Peyer's patch (tissue), 4 donors: ENCODE measurements at places on chromosomes 1 and 21.
A peak's percentile ranks its signal among the peaks of the same experiment; 100 is the strongest.

DNA sequence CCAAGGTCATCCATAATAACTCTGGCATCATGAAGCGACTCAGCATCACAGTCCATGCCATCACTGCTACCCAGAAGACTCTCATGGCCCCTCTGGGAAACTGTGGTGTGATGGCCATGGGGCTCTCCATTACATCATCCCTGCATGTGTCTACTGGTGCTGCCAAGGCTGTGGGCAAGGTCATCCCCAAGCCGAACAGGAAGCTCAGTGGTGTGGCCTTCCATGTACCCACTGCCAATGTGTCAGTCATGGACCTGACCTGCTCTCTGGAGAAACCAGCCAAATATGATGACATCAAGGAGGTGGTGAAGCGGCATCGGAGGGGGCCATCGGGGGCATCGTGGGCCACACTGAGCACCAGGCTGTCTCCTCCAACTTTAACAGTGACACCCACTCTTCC lies 65.1 kb upstream of the ARHGAP29 start:
- no peak for DNase-seq

DNA sequence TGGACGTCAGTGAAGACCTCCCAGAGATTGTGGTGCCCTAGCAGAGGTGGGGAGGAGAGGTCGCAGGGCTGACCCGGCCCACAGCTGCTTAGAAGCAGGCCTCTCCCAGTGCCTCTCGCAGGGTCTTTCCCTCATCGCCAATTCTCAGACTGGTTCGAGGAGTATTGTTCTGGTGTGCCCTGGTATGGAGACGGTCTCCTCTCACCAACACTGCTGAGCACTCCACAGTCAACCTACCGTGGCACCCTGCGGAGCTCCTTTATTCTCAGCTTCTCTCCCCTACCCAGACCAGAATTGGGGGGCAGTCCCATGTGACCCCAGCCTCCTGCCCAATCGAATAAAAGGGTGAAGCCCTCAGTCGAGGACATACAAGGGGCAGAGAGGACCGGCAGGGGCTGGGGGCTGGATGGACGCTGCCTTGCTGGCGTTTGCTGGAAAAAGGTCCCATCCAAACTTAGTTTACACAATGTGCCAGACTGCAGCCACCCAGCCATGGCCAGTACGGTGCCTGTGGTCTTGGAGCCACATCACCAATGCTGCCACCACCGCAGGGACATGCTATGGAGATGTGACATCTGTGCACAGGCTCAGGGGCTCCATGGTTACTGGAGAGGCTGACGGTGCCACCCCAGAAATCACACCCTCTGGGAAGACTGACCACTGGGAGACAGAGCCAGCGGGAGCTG lies 80.8 kb downstream of the STUM start:
- peak; percentile 35 for DNase-seq

DNA sequence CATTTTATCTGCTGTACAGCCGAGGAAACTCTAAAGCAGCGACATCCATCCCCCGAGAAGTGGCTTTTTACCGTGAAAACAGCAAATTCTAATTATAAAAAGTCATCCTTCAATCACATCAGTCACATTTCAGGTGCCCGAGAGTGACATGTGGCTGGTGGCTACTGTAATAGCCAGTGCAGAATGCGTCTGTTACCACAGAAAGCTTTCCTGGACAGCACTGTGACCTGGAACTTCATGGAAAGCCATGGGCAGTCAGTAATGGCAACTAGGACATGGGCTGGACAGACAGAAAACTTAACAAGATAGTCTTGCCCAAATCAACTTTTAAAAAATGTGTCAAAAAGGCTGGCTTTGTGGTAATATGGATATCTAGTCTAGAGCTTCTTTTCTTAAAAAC lies 106.6 kb downstream of the BCAR3 start:
- DNase-seq, result no peak

- no peak for DNase-seq
These were observed 3.7 kb downstream of the FCMR start for GRCh38 chr1:206918076-206918475.

DNA sequence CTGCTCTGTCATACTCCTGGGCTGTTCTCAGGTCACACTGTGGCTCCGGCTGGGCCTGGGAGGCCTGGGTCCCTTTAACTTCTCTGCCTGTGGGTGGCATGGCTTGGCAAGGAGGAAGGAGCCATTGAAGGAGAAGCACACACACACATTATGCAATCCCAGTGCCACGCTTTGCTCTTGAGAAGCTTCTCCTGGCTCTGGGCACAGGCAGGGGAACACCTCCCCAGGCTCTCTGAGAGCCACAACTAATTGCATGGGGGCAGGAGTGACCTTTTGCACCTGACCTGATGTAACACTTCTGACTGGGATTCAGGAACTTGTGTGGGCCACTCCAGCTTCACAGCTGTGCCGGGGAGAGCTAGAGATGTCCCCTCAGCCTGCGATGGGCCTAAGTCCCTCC lies 23.1 kb downstream of the LGR6 start:
- DNase-seq, result no peak

DNA sequence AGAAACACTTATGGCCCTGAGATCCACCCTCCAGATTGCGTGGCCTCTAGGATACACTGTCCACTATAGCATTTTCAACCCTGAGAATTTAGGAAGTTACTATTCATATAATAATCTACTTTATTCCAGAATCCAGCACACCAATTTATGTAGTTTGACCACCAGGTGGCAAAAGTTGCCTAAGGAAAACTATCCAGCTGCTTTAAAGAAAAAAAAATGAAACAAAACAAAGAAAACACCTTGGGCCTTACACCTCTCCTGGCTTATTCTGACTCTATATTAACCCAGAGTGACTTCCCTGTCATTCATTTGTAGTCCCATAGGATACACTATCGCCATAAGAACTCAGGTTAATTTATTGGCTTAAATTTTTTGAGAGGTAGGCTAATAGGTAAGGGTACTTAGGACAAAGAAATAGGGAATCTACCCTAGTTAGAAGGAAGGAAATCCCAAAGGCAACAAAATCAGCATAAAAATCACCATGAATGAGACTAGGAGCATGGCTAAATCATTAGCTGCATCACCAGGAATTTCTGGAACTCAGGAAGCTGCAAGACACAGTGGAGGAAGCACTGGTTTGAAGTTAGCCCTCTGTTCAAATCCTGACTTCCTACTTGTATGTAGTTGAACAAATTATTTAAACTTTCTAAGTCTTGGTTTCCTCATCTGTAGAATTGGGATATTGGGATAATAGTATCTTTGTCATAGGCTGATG lies 107.5 kb downstream of the SPAG17 start:
- DNase-seq, result no peak

DNA sequence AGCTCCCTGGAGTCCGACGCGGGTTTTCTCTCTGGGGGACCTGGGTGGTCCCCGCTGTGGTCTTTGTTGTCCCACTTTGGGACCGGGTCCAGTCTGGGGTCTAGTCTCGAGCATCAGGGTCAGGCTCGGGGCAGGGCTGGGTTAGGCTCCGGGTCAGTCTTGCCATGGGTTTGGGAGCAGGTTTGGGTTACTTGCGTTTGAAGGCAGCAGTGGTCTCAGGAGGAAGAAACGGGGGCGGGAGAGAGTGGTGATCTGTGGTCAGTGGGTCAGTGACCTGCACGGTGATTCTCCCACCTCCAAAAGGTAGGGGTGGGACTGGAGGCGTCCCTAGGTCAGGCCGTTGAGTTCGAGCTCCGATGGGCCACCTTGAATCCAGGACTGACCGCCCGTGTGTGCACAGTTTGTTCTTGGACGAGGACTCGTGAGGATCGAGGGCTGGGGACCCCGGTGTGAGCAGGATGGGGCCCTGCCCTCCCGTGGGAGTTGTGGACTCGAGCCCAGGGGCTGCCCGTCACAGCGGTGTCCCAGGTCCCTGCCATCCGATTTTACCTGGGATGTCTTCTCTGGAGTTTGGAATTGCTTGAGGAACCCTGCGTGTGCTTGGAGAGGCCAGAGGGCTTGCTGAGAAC lies 2.3 kb downstream of the B3GALT6 start:
- no peak for DNase-seq

- DNase-seq, result no peak
These were observed 479.0 kb downstream of the DISC1 start for GRCh38 chr1:232105561-232105960.

GRCh38 chr1:978069-978834 lies 3.6 kb downstream of the PERM1 start:
- no peak for DNase-seq
